Stimulated activated CD4-positive, alpha-beta T cell treated with anti-CD3 and anti-CD28 coated beads, Interleukin-15, amount 100 ng/mL, for 1 hour (primary cell): ENCODE measurements at places on chromosomes 6 and 20.

- no peak for DNase-seq
Observed at GRCh38 chr6:113221850-113222249, 635.3 kb upstream of the MARCKS start.

GRCh38 chr20:415820-416322, 7.8 kb downstream of the RBCK1 start:
- DNase-seq: no peak

GRCh38 chr20:23435626-23436539, 3.6 kb upstream of the CSTL1 start:
- no peak for DNase-seq

DNA sequence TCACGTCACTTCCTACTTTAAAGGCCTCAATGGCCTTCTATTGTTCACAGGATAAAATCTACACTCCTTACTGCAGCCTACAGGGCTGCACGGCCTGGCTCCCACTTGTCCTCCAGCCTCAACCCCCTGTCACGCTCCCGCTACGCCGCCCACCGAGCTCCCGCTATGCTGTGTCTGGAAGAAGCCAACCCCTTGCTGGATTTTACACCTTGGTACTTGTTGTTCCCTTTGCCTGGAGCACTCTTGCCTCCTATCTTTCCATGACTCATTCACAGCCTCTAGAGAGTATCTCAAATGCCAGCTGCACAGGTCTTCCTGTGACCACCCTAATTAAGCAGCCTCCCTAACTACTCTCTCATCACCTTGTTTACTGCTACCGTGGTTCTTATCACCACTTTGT, 259.9 kb downstream of the PRKN start:
- DNase-seq: no peak

DNA sequence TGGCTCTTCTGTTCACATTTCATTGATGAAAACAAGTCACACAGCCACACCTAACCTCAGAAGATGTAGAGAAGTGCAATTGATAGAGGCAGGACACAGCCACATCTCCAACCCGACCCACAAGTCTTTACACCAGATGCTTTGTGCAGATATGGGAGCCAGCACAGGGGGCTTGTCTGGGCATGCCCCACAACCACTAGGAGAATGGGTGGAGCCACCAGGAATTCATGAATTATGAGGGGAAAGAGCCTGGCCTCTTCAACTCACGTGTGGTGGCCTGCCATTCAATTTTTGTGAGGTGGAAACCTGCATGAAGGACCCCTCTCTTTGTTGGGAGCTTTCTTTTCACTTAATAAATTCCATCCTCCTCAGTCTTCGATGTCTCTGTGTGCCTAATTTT, 79.1 kb downstream of the OGFRL1 start:
- DNase-seq: no peak

- no peak for DNase-seq
Observed at GRCh38 chr20:45933266-45934045, 1.0 kb upstream of the PCIF1 start.

- no peak for DNase-seq
Observed at GRCh38 chr6:89501222-89501621, 68.3 kb downstream of the ANKRD6 start.

- no peak for DNase-seq
Observed at GRCh38 chr20:1844325-1845162, 50.7 kb upstream of the SIRPA start.

DNA sequence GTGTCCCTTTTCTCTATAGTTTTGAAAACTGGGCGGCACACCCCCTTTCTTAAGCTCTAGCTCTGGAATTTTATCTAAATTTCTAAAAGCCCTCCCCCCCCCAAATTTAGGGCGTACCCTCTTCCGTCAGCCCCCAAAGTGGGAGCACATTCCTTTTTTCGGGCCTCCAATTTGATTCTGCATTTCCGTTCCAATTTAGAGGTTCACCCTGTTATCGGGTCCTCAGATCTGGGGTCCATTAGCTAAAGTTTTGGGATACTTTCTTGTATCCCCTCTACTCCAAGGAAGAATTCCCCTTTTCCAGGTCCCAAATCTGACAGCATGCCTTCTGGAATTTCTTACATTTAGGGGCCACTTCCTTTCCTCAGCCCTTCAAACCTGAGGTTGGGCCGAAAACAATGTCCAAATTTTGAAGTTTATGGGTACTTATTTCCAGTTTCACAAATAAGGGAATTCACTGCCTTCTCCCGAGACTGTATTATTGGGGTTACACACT, 796 bp downstream of the PHF20 start:
- DNase-seq: no peak

GRCh38 chr6:151690768-151691562, 116.5 kb upstream of the ESR1 start:
- DNase-seq: no peak

DNA sequence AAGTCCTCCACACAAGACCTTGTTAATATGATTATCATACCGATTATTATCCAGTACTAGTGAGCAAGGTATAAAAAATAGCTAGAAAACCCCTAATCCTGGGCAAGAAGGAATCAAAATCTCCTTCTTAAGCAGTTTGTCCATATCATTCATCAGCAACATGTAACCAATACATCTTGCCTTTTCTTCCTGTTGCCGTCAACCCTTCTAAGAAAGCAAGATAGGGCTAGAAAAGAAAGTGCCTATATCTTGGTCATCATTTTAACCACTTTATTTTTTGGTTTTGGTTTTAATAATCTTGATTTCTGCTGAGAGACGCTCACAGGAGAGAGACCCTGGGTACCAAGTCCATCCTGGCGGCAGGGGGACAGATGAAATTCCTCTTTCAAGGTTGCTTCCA, 27.2 kb upstream of the PREX1 start:
- DNase-seq: no peak

DNA sequence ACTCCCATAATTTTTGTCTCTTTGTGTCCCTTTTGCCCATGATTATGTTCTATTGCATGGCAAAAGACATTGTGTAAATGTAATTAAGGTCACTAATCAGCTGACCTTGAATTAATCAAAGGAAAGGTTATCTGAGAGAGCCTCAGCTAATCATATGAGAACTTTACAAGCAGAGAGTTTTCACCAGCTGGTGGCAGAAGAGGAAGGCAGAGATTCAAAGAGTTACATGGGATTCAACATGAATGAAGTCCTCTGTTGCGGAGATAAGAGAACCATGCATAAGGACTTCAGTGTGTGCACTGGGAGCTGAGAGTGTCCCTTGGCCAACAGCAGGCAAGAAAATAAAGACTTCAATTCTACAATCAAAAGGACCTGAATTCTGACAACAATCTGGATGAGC, 494.1 kb upstream of the ARID1B start:
- DNase-seq: no peak

GRCh38 chr20:55194947-55195346, 719.6 kb downstream of the DOK5 start:
- no peak for DNase-seq

DNA sequence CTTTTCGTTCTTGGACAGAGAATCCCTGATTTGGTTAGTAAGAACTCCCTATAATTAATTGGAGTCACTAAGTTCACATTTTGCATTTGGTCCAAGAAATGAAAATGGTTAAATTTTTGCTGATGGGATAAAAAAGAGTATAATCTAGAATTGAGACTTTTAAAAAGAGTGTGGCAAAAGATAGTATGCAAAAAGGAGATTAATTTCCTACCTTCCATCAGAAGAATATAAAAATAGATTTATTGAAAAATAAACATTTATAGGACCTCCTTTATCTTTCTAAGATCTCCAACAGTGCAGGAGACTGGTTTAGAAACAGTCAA, 105.5 kb upstream of the EEF1E1 start:
- DNase-seq: no peak

GRCh38 chr6:44161997-44162338, 3.3 kb downstream of the CAPN11 start:
- DNase-seq: no peak

- DNase-seq: no peak
Observed at GRCh38 chr6:33621711-33622388, 728 bp downstream of the ITPR3 start.

DNA sequence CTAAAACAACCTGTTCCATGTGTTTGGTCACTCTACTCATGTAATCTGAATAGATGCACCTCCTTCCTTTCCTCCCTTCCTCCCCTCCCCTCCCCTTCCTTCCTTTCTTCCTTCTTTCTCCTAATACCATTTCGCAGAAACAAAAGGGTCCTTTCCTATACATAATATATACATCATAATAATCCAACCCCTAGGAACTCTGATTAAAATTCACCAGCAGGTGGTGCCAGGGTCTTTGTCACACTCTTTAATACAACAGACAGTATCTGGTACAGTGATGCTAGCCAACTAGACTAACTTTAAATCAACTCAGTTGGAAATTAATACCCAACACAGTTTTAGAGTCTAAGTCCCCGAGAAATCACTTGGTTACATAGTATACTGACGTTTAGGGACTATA, 181.2 kb upstream of the SHLD1 start:
- peak; percentile 9 for DNase-seq

- no peak for DNase-seq
Observed at GRCh38 chr20:20229595-20229994, 138.3 kb upstream of the INSM1 start.

DNA sequence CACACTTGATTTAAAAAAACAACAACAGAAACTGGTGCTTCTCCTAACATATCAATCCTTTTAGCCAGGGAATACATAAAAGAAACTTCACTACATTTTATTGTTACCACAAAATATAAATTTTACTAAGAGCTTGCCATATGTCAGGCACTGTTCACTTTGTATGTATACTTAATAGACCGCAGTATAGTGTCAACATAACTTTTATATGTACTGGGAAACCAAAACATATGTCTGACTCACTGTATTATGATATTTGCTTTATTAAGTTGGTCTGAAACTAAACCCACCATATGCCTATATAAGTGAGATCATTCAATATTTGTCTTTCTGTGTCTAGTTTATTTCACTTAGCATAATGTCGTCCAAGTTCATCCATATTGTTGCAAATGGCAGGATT, 108.4 kb downstream of the KLHL32 start:
- no peak for DNase-seq

GRCh38 chr6:10381133-10381829, 33.6 kb downstream of the TFAP2A start:
- DNase-seq: no peak

GRCh38 chr20:52590100-52590499, 382.1 kb upstream of the TSHZ2 start:
- no peak for DNase-seq
